Activated naive CD8-positive, alpha-beta T cell treated with anti-CD3 and anti-CD28 coated beads for 36 hours (primary cell): ENCODE measurements at places on chromosomes 5 and 9. TPM values are rescaled to one million over a fixed set of nuclear protein-coding genes. Genes with fewer than 3 reads are reported as not detected.

The EIF4E1B gene
- total RNA-seq, result not detected

GRCh38 chr9:123834889-123835562 lies 94.9 kb downstream of the DENND1A start:
- H3K27me3 ChIP-seq, result no peaks in the 10 kb centered on the region
- H3K4me3 ChIP-seq, result peak overlapping the region; percentile 8
- peak overlapping the region; percentile 35 for H3K27ac ChIP-seq
- peaks cover 25% of the 10 kb centered on the region for H3K4me1 ChIP-seq
- H3K36me3 ChIP-seq, result peaks cover 26% of the 10 kb centered on the region

GRCh38 chr9:22919423-22919822 lies 472.8 kb downstream of the DMRTA1 start:
- H3K27ac ChIP-seq, result no peak overlapping the region
- no peak for DNase-seq
- H3K27me3 ChIP-seq, result no peaks in the 10 kb centered on the region
- no peaks in the 10 kb centered on the region for H3K4me1 ChIP-seq
- H3K4me3 ChIP-seq, result no peak overlapping the region

- H3K27ac ChIP-seq, result no peak overlapping the region
- H3K4me1 ChIP-seq, result peaks cover 2% of the 10 kb centered on the region
- H3K27me3 ChIP-seq, result no peaks in the 10 kb centered on the region
- DNase-seq, result no peak
- no peak overlapping the region for H3K4me3 ChIP-seq
- no peaks in the 10 kb centered on the region for H3K36me3 ChIP-seq
Measured at GRCh38 chr9:136309101-136309801, 5.4 kb upstream of the CCDC187 start.

The OBP2B gene
- not detected for total RNA-seq

DNA sequence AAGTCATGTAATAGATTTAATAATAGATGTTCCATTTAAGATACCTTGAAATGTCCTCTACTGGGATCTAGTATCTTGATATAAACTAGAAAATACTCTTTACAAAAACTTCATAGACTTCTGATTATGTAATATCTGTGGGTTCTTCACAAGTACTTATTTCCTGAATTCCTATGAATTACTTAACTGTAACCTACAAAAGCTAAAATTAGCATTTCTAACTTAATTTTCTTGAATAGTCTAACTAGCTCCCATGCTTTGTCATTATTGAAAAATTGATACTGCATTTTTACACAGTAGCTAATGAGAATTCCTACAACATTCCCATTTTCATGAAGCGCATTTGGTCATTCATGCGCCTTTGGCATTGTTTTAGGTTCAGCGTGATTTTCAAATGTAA lies 1828.2 kb downstream of the MAT2B start:
- H3K27me3 ChIP-seq, result no peaks in the 10 kb centered on the region
- H3K4me3 ChIP-seq, result no peak overlapping the region
- H3K27ac ChIP-seq, result no peak overlapping the region
- H3K36me3 ChIP-seq, result no peaks in the 10 kb centered on the region
- DNase-seq, result no peak
- H3K4me1 ChIP-seq, result no peaks in the 10 kb centered on the region

The CFAP157 gene
- not detected for total RNA-seq

The DMGDH gene
- total RNA-seq, result not detected

DNA sequence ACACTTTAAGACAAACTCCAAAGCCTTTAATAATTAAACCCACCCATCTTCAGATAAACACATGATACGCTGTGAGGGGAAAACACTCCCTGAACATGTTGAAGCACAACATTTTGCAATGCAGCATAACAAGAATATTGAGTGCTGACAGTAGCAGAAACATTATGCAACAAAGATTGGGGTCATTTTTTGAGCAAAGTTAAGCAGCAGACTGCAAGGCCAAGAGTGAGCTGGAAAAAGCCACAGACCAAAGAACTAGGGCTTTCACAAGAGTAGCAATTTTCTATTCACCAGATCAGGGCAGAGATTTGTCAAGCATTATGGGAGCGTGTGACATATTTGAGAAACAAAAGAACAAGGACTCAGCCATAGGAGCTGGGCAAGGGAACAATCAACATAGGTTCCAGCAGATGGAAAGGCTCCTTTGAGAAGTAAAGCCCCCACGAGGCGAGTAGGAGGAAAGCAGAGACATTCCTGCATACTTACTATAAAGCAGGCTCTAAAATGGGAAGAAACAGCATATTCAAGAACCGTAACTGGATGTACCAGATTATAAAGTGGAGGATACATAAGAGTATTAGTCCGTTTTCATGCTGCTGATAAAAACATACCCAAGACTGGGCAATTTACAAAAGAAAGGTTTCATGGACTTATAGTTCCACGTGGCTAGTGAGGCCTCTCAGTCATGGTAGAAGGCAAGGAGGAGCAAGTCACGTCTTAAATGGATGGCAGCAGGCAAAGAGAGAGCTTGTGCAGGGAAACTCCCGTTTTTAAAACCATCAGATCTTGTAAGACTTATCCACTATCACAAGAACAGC lies 4.8 kb upstream of the TTC23L start:
- no peak for DNase-seq
- no peak overlapping the region for H3K27ac ChIP-seq
- H3K4me1 ChIP-seq, result peaks cover 6% of the 10 kb centered on the region
- H3K4me3 ChIP-seq, result no peak overlapping the region

The PLEKHG4B gene
- 0.06 TPM for total RNA-seq

GRCh38 chr5:138459311-138459933 lies 5.9 kb upstream of the EGR1 start:
- H3K27ac ChIP-seq, result peak overlapping the region; percentile 100
- peaks cover 2% of the 10 kb centered on the region for H3K36me3 ChIP-seq
- H3K4me3 ChIP-seq, result peak overlapping the region; percentile 85
- peaks cover 40% of the 10 kb centered on the region for H3K4me1 ChIP-seq

The PCDHA1 gene
- not detected for total RNA-seq

DNA sequence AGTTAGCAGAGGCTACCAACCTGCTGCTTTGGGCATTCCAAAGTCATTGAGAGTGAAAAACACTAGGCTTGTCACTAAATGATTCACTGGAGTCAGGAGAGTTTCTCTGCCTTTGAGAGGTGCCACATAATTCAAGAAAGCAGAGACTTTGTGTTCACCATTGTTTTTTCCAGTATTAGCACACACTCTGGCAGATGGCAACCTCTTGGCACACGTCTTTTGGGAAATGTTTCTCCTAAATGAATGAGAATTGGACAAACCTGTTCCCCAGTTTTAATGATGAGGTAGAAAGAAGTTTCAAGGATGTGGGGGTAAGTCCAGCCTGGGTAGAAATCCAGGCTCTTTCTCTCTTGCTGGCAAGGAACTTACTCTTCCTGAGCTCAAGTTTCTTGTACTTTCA lies 259.1 kb downstream of the GABRB2 start:
- H3K27me3 ChIP-seq, result no peaks in the 10 kb centered on the region
- H3K4me3 ChIP-seq, result no peak overlapping the region
- no peak for DNase-seq
- no peaks in the 10 kb centered on the region for H3K36me3 ChIP-seq
- H3K27ac ChIP-seq, result no peak overlapping the region

DNA sequence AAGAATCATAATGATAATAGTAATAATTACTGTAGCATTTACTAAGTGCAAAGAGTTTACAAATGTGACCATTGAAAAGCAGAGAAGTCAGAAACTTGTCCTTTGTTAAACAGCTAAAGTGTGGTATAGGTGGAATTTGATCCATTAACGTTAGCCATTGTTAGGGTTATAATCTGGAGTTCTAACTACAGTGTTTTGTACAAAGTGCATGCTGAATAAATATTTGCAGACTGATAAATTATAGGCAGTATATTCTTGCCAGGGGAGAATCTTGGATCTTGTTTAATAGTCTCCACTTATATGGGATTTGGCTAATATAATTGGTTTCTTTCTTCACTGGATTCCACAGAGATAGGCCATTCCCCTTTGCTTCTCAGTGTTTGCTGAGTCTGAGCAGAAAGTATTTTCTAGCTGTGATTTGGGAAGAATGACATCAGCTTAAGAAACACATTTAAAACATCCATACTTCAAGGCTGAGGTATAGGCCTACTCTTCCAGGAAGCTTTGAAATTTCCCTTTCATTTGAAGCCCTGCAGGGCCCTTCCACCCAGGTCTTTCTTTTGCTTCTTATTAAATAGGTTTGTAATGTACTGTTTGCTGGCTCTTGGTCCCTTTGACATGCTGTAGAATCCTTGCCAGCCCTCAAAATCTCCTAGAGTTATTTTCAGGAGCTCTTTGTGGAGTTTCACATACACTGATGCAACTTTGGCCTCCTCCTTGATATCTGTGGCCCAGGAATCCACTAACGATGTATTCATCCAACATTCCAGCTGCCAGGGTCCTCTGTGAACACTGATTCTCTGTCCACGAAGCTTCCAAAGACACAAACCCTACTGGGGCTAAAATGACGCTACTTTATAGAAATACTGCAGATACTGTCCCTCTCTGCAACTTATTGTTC lies 51.4 kb downstream of the ATP10B start:
- H3K36me3 ChIP-seq, result no peaks in the 10 kb centered on the region
- DNase-seq, result no peak
- H3K27ac ChIP-seq, result no peak overlapping the region
- H3K4me1 ChIP-seq, result no peaks in the 10 kb centered on the region
- no peak overlapping the region for H3K4me3 ChIP-seq

DNA sequence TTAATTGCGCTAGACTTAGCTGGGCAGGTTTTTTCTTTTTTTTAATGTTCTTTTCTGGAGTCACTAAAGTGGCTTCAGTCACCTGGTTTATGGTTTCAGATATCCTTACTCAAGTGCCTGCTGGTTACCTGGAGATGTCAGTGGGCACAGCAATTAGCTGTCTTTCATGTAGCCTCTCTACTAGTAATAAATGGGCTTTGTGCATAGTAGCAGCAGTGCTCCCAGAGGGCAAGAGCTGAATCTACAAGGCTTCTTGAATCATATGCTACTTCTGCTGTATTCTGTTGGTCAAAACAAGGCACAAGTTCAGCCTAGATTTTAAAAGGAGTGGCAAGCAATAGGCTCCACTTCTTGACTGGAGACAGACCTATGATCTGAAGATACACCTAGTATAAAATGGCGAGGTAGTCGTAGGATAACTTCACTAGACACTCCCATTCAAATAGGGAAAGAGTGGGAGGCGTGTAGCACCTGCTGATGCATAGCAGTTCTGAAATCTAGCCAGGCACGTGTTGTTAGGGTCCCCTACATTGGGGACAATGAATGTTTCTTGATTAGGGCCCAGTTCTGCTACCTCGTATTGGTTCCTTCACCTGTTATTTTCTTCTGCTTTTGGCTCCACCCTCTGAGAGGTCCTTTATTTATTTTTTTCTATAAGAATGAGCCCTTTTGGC lies 7.0 kb downstream of the SCAMP1 start:
- H3K4me3 ChIP-seq, result no peak overlapping the region
- H3K27ac ChIP-seq, result no peak overlapping the region
- peaks cover 6% of the 10 kb centered on the region for H3K36me3 ChIP-seq
- H3K27me3 ChIP-seq, result no peaks in the 10 kb centered on the region

DNA sequence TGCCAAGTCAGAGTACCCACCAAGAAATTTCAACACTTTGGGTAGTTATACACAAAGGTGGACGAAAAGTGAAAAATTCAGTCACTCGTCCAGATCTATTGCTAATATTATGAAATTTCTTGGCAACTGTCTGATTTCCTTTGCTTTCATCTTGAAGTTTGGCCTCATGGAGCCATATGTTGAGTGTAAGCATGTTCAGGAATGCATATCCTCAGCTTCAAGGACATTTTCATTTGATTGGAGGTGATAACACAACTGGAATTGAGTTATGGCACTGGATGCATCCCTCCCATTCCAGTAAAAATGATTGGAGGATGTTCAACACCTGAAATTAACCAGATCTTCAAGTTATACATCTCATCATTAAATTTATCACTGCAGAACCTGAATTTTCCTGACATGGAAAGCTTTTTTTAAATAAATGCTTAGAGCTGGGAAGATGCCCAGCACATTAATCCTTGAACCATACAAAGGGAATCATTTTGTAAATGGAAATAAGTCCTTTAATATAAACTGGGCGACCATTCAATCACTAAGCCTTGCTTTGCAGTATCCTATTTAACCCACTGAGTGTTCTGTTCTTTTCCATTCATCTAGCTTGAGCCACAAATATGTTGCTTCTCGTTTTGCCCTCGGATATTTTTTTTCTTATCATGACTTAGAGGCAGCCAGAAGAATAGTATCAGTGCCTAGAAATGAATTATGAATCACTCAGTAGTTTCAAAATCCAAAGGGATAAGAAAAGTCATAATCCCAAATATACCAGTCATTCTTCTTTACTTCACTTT lies 273.7 kb upstream of the PIK3R1 start:
- H3K27me3 ChIP-seq, result no peaks in the 10 kb centered on the region
- H3K4me1 ChIP-seq, result no peaks in the 10 kb centered on the region
- no peak overlapping the region for H3K4me3 ChIP-seq
- no peak overlapping the region for H3K27ac ChIP-seq

The ZNF366 gene
- not detected for total RNA-seq

The PCDHGC4 gene
- not detected for total RNA-seq

- H3K36me3 ChIP-seq, result peaks cover 3% of the 10 kb centered on the region
- no peak for DNase-seq
- H3K27me3 ChIP-seq, result no peaks in the 10 kb centered on the region
- H3K27ac ChIP-seq, result no peak overlapping the region
- peaks cover 38% of the 10 kb centered on the region for H3K4me1 ChIP-seq
Measured at GRCh38 chr5:132388244-132389050, 18.9 kb downstream of the SLC22A5 start.
